Activated T-helper 1 cell treated with anti-CD3 and anti-CD28 coated beads, Interleukin-2, amount 50 U/mL, for 16 hours (primary cell): ENCODE measurements at places on chromosomes 3 and 15.

- DNase-seq = no peak
Measured at GRCh38 chr15:41872166-41872747, 21.6 kb downstream of the SPTBN5 start.

DNA sequence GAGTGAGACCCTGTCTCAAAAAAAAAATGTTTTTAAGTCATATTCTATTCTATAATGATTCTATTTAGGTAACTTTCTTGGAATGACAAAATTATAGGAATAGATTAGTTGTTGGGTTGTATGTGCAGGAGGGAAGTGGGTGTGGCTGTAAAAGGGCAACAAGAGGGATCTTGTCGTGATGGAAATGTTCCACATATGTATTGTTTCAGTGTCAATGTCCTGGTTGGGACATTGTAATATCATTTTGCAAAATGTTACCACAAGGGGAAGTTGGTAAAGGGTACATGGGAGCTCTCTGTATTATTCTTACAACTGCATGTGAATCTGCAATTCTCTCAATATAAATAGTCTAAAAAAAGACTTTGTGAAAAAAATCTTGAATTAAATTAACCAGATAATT lies 14.3 kb upstream of the ABHD5 start:
- DNase-seq = no peak

DNA sequence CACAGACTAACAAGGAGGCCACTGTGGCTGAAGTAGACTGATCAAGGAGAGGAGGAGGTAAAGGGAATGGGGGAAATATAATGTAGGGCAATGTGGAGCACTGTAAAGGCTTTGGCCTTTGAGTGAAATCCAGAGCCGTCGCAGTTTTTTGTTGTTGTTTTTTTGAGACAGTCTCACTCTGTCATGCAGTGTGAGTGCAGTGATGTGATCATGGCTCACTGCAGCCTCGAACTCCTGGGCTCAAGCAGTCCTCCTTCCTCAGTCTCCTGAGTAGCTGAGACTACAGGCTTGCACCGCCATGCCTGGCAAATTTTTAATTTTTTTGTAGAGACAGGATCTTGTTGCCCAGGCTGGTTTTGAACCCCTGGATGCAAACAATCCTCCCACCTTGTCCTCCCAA lies 32.2 kb downstream of the PPP4R2 start:
- DNase-seq = no peak

DNA sequence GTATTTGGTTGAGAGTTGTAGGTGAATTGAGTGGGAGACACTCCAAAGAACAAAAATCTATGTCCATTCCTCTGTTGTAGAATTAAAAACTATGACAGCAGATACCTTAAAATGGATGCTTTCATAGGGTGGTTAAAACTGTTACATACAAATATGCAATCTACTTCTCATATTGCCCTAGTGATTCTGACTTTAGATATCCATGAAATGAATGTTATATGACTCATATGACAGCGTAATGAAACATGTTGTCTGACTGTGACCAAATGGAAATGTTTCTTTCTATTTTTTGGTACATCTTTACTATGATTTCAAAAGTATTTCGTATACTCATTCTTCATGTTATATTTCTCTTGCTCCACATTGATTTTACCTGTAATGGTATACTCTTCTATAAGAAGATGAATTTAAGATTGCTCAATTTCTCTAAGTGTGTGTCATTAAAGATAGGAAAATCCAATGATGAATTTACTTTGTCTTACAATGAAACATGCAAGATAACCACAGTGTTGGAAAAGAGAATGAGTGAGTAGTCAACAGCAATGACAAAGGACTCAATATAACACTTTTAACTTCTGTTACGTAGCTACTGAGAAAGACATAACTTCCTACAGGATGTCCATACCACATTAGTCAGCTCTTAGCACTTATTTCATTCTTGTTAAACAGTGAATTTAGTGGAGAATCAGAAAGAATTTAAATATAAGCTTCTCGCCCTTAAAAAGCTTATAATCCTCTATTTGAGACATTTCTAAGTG lies 79.3 kb upstream of the LSAMP start:
- no peak for DNase-seq

DNA sequence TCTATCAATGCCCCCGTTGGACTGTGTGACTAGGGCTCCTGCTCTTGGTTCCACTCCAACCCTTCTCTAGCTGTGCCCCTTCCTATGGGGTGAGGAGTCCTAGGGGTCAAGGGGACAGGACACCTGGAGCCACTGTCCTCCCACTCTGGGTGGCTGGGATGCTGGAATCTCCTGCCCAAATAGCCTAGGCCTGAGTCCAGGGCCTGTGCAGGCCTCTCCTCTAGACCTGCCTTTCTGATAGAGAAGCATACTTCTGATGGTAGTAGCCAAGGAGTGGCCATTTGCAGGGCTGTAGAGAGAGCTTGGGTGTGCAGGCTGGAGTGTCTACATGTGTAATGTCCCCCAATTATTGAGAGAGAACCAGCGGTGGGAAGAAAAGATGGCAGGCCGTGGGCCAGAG lies 54.2 kb downstream of the ITGA11 start:
- no peak for DNase-seq

DNA sequence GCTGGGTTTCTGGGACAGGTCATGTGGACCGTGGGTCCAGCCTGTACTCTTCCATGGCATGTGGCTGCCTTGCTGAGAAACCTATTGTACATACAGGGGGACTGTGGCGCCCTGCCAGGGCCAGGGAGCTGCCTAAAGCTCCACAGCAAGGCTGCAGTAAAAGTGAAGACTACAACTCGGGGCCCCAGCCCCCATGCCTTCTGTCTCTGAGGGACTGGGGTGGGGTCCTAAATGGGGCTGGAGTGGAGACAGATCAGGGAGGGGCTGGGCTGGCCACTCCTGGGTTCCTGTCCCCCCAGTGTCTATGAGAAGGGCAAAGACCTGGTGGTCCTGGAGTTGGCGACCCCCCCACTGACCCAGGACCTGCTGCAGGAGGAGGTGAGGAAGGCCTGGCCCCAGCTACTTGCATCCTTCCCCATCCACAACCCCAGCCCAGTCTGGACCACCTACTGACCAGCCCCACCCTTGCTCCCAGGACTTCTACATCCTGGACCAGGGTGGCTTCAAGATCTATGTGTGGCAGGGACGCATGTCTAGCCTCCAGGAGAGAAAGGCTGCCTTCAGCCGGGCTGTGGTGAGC lies 7.3 kb downstream of the VILL start:
- no peak for DNase-seq

DNA sequence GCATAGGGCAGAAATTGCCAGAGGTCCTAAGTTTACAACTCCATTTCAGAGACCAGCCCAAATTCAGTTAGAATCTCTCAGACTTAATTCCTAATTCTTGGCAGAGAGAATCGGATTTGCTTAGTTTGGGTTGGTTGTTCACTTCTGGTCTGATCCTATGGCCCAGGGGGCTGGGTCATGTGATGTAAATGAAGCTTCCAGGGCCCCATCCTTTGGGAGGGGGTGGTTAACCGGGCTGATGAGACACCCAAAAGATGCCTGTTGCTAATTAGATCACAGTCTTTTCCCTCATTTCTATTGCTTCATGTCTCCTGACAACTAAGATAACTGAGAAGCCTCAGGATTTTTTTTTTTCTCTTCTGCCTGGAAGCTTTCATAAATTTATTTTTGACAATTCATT lies 11.1 kb upstream of the ZNF620 start:
- no peak for DNase-seq

DNA sequence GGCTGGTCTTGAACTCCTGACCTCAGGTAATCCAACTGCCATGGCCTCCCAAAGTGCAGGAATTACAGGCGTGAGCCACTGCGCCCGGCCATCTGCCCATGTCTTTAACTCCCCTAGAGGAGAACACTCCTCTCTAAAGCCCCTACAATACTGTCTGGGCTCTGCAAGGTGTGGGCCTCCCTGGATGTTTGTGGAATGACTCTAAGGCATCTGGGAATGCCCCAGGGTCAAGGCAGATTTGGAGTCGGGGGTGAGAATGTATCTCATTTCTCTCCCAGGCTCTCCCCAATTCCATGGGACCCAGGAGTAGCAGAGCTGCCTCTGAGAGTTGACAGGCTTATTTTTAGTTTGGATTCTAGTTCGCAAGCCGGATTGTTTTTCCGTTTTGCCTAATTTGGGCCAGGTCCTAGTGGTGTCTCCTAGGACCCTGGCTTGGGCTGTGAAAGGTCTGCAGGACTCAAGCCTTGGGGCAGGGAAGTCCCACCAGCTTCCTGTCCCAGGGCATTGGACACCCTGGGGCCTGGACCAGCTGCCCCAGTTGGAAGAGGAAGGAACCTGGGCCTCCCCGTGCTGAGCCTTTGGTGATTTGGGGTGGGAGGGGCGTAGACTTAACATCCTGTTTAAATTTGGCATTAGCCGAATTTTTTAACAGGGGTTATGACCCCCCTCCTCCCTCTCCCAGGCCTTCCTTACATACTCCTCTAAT lies 53.5 kb downstream of the MAGEF1 start:
- no peak for DNase-seq

- DNase-seq = no peak
Measured at GRCh38 chr3:106688464-106688863, 688.8 kb upstream of the CCDC54 start.

GRCh38 chr15:97683831-97684230 lies 276.7 kb upstream of the ARRDC4 start:
- no peak for DNase-seq
